ENCODE measurements at places on chromosomes 5 and 9.

DNA sequence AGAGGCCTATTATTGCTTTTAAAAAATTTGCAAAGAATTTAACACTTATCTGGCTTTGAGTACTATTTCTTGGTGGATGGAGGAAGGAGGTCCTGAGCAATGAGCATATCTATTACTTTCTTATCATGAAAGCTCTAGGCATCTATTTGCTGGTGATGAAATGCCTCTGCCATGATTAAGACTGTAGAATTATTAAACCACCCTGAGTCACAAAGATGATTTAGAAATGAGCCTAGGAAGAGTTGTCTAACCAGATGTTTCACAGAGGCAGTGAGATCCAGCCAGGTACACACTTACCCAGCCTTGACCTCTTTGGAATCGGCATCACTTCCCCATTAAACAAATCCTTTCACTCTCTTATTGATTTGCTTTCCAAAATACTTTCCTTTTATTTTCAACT is 304.4 kb upstream of the KIF2A start:
- no peak for ATAC-seq

- ATAC-seq = no peak
Observed at GRCh38 chr9:82722561-82722960, 340.4 kb downstream of the RASEF start.

DNA sequence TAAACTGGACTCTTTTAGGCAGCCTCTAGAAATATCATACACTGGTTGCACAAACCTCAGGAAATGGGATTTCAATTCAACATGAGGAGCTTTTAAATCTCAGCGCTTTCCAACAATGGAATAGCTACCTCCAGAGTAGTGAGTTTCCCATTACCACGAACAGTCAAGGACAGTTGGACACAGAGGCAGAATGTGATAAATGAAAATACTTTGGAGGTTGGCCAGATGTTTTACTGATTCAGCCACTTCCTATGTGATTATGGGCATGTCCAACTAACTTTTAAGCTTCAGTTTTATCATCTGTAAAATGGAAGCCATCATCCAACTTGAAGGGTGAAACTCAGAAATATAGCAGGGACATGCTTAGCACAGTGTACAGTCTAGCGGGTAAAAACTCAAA is 2.1 kb downstream of the FBXW2 start:
- ATAC-seq = no peak

DNA sequence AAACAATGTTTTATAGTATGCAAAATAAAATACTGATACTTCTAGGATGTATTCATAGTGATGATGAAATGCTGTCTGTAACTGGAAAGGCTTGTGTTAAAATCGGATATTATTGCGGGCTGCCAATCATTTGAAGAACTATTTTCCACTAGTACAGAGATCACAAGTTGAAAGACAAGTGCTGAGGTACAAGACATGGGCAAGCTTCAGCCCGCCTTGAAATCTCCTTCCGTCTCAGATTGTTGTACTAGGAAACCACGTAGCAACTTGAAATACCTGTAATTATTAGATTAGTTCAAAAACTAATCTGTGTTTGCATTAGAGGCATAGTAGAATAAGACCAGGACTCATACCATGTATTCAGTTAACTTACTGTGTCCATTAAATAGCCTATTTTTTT is 218.2 kb downstream of the ARHGEF28 start:
- ATAC-seq = no peak

DNA sequence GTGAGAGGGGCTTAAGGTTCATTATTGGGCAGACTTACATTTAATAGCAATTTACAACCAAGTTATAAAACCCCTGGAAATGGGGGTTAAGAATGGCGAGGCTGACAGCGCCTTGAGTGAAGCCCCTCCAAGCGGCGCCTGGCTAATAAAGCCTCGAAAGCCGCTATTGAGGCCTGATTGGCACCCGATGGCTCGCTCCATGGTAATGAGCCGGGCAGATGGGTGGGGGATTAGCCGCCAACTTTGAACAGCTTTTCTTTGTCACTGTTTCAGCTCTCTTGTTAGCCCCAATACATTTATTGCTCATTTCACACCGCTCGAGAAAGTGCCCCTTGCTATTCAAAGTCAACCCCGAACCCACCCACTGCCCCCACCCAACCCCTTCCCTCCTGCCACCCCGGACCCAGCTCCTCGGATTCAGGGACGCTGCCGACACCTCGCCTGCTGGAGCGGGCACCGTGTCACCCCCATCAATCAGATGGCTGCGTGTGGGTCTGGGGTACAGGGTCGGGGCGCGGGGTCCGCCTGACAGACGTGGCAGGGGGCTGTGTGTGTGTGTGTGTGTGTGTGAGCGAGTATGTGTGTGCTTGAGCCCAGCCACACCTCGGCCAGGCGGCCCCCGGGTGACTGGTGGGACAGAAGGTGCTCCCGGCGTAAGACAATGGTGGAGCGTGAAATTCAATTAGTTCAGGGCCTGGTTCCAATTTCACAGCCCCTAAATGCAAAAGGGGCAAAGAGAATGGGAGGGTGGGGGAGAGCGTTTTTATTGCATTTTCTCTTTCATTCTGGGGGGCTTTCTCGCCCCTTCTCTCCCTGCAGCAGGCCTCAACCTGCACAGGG is 34.2 kb downstream of the ASS1 start:
- ATAC-seq = no peak

GRCh38 chr9:92652461-92652860 is 17.5 kb downstream of the IPPK start:
- ATAC-seq = no peak

- ATAC-seq = no peak
Observed at GRCh38 chr9:132247942-132248341, 86.1 kb downstream of the NTNG2 start.

Data from activated CD4-positive, CD25-positive, alpha-beta regulatory T cell treated with anti-CD3 and anti-CD28 coated beads, Interleukin-2, amount 50 U/mL, for 24 hours (primary cell).